ENCODE measurements at places on chromosomes 6 and 20.

GRCh38 chr6:3719462-3720308 lies 31.8 kb downstream of the PXDC1 start:
- H3K36me3 ChIP-seq = peaks cover 5% of the 10 kb centered on the region
- no peak overlapping the region for H3K27ac ChIP-seq
- H3K4me1 ChIP-seq = peaks cover 12% of the 10 kb centered on the region
- H3K4me3 ChIP-seq = no peak overlapping the region
- no peak for DNase-seq
- no peaks in the 10 kb centered on the region for H3K27me3 ChIP-seq

GRCh38 chr6:139841794-139842215 lies 467.4 kb upstream of the CITED2 start:
- H3K36me3 ChIP-seq = no peaks in the 10 kb centered on the region
- H3K4me3 ChIP-seq = no peak overlapping the region
- no peak overlapping the region for H3K27ac ChIP-seq
- peaks cover 4% of the 10 kb centered on the region for H3K4me1 ChIP-seq
- no peaks in the 10 kb centered on the region for H3K27me3 ChIP-seq
- no peak for DNase-seq

DNA sequence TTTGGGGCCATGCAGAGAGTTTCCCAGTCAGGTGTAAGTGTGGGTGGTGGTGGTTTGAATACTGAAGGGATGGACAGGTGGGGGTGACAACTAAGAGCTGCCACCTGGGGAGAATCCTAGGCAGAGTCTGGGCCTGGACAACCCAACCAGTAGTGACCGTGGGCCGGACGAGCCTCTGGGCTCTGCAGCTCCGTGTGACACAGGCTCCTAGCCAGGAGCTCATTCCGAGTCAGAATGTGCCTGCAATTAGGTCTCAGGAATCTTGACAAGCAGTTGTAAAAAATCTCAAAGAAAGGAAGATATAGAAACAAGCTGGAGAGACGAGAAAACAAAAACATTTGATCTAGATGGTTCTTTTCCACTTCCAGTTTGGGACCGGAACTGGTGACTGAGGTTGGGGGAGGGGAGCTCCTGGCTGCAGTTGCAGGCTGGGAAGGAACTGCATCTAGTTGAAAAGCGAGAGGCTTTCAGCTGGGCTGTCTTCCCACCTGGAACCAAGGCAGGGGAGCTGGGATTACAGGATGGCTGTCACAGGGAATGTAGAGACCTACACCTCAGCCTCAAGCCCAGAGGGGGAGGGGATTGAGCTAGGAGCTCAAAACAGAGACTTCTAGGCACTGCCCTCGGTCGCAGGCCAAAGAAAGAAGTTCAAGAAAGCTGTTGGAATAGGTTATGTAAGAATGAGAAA lies 156.9 kb downstream of the PAX1 start:
- no peak overlapping the region for H3K27ac ChIP-seq
- H3K4me3 ChIP-seq = no peak overlapping the region
- no peak for DNase-seq
- no peaks in the 10 kb centered on the region for H3K27me3 ChIP-seq
- no peaks in the 10 kb centered on the region for H3K4me1 ChIP-seq

DNA sequence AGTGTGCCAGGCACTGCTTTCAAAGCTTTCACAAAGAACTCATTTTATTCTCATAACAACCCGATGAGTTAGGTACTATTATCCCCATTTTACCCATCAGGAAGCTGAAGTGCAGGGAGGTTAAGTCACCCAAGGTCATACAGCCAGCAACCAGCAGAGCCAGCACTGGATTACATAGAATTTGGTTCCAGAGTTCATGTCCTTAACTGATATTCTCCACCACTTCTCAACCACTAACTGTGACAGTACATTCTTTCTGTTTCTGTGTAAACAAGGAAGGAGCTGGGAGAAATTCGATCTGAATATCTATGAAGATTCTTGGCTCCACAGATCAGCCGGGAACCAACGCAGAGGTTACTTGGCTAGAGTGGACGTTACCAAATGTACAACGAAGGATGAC lies 98.0 kb downstream of the KIF16B start:
- H3K27me3 ChIP-seq = no peaks in the 10 kb centered on the region
- H3K4me1 ChIP-seq = peaks cover 10% of the 10 kb centered on the region
- no peak overlapping the region for H3K27ac ChIP-seq
- no peak overlapping the region for H3K4me3 ChIP-seq

DNA sequence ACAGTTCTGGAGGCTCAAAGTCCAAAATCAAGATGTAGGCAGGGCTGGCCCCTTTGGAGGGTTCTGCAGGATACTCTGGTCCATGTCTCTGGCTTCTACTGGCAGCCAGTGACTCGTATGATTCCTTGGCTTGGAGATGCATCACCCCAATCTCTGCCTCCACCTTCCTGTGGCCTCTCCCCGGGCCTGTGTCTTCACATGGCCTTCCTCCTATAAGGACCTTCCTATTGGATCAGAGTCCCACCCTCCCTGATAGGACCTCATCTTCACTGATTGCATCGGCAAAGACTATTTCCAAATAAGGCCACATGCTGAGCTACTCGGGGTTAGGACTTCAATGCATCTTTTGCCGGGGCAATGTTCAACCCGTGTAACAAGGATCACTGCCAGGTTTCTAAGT lies 509.0 kb downstream of the CD83 start:
- no peaks in the 10 kb centered on the region for H3K36me3 ChIP-seq
- no peak for DNase-seq
- H3K4me1 ChIP-seq = no peaks in the 10 kb centered on the region

GRCh38 chr20:6863798-6864201 lies 96.3 kb downstream of the BMP2 start:
- H3K4me3 ChIP-seq = no peak overlapping the region
- DNase-seq = no peak
- H3K27ac ChIP-seq = no peak overlapping the region
- no peaks in the 10 kb centered on the region for H3K4me1 ChIP-seq
- no peaks in the 10 kb centered on the region for H3K27me3 ChIP-seq

- H3K4me1 ChIP-seq = no peaks in the 10 kb centered on the region
- no peaks in the 10 kb centered on the region for H3K36me3 ChIP-seq
- H3K4me3 ChIP-seq = no peak overlapping the region
- DNase-seq = no peak
- H3K27me3 ChIP-seq = no peaks in the 10 kb centered on the region
These were observed 16.6 kb downstream of the GCNT2 start for GRCh38 chr6:10537726-10538125.

DNA sequence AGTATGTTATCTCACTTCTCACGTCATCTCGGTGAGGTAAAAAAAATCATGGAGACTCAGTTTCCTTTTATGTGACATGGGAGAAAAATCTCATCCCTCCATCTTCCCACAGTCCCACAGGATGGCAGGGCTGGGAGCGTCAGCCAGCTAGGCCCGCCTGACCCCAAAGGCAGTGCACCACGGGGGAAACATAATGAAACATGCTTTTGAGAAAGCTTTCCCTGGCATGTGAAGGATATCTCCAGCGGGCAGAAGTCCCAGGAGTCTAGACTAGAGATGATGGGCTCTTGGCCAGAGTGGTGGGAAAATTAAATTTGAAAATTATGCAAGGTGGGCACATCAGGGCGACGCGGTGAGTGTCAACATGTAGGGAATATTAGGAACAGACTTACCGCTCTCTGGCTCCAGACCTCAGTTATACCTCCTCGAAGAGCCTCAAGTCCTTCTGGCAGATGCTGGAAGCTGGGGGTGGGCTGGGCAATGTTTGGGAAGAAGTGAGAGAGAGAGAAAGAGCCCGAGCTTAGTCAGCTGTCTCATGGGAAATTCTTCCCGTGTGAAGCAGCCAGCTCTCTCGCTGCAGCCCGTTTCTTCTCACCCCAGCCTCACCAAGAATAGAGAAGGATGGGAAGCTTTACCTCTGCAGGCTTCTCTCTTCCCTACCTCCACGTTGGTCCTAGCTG lies 52.3 kb downstream of the MOCS1 start:
- H3K4me1 ChIP-seq = no peaks in the 10 kb centered on the region
- no peak overlapping the region for H3K27ac ChIP-seq
- no peaks in the 10 kb centered on the region for H3K36me3 ChIP-seq
- no peak for DNase-seq

GRCh38 chr6:5175635-5176034 lies 85.1 kb downstream of the LYRM4 start:
- no peaks in the 10 kb centered on the region for H3K4me1 ChIP-seq
- H3K4me3 ChIP-seq = no peak overlapping the region
- no peaks in the 10 kb centered on the region for H3K27me3 ChIP-seq
- no peaks in the 10 kb centered on the region for H3K36me3 ChIP-seq
- DNase-seq = no peak

GRCh38 chr20:1688886-1689538 lies 31.4 kb upstream of the SIRPG start:
- H3K36me3 ChIP-seq = no peaks in the 10 kb centered on the region
- no peak for DNase-seq
- no peaks in the 10 kb centered on the region for H3K4me1 ChIP-seq
- H3K27me3 ChIP-seq = no peaks in the 10 kb centered on the region
- H3K27ac ChIP-seq = no peak overlapping the region
- H3K4me3 ChIP-seq = no peak overlapping the region

DNA sequence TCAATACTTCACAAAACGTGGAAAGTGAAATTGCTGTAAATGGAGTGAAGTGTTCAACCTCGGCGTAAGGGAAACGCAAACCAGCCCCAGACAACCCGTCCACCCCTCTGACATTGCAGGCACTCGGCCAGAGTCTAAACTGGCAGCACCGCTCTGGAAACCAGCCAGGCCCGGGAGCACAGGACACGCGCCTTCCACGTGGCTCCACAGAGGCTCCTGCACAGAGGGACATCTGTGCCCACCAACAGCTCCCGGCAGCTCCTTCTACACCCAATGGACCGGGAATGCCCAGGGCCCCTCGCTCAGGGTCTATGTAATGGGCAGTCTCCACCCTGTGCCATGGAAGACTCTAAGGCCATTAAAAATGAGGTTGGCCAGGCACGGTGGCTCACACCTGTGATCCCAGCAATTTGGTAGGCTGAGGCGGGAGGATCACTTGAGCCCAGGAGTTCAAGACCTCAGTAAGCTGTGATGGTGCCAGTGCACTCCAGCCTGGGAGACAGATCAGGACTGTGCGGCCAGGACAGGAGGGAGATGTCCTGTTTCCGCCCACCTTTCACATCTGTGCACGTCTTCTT lies 3.4 kb upstream of the HELZ2 start:
- no peaks in the 10 kb centered on the region for H3K27me3 ChIP-seq
- no peak overlapping the region for H3K27ac ChIP-seq
- no peaks in the 10 kb centered on the region for H3K36me3 ChIP-seq

DNA sequence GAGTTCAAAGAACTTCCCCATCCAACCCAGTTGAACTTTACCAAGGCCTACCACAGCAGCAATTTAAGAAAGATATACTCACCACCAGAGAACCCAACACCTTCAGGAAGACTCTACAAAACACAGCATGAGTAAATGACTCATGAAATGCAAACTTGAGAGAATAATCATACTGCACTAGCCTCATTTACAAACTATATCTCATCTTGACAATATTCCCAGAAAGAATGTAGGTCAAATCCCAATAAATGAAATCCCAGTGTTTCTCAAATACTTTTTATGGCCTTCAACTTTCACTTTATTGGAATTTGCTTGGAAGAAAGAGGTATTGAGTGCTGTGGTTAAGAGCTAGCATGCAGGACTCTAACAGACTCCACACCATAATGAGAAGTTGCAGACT lies 60.0 kb downstream of the FYN start:
- no peaks in the 10 kb centered on the region for H3K27me3 ChIP-seq
- no peak for DNase-seq
- no peak overlapping the region for H3K27ac ChIP-seq
- no peaks in the 10 kb centered on the region for H3K36me3 ChIP-seq
- no peaks in the 10 kb centered on the region for H3K4me1 ChIP-seq

DNA sequence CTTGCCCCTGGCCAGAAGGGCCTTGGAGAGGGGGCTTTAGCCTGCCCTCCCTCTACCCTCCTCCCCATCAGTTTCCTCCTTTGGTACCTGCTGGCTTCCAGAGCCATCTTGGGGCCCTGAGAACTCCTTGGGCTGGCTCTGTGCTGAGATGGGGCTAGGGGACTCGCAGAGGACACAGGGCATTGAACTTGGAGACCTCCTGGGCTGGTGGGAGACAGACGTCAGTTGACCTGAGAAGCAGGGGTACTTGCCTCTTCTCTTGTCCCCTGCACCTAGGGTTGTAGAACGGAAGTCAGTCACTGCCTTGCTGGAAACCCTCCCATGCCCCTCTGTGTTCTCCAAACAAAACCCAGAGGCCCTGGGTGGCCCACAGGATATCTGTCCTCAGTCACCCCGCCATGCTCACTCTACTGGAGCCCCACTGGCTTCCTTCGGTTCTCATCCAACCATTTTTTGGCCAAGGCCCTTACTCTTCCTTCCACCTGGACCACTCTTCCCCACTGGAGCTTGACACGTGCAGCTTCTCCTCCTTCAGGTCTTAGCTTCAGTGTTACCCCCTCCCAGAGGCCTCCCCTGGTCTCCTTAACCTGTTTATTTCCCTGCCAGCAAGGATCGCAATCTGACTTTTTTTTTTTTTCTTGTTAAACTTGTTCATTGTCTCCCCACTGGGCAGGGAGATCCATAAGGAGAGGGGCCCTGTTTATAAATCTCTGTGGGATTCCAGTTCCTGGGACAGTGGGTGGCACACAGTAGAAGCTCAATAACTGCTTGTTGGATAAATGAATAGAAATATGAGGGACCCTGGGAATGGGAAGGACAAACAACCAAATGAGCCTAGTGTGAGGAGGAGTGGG lies 971 bp downstream of the RBCK1 start:
- DNase-seq = no peak
- H3K4me1 ChIP-seq = no peaks in the 10 kb centered on the region
- no peaks in the 10 kb centered on the region for H3K36me3 ChIP-seq
- no peaks in the 10 kb centered on the region for H3K27me3 ChIP-seq
- H3K4me3 ChIP-seq = peak overlapping the region; percentile 100
- peak overlapping the region; percentile 96 for H3K27ac ChIP-seq

DNA sequence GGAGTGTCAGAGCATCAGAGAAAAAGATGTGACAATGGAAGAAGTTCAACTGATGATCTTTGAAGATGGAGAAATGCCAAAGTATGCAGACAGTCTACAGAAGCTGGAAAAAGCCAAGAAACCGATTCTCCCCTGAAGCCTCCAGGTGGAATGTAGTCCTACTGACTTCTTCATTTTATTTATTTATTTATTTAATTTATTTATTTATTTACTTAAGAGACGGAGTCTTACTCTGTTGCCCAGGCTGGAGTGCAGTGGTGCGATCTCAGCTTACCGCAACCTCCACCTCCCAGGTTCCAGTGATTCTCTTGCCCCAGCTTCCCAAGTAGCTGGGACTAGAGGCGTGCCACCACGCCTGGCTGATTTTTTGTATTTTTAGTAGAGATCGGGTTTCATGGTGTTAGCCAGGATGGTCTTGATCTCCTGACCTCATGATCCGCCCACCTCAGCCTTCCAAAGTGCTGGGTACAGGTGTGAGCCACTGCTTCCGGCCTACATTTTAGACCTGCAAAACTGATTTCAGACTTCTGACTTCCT lies 2.2 kb upstream of the RPF2 start:
- H3K4me3 ChIP-seq = no peak overlapping the region
- DNase-seq = no peak
- H3K36me3 ChIP-seq = no peaks in the 10 kb centered on the region
- no peak overlapping the region for H3K27ac ChIP-seq
- no peaks in the 10 kb centered on the region for H3K27me3 ChIP-seq

Measured in right lobe of liver (tissue), 6 donors.